ENCODE measurements at places on chromosomes 1 and 21.

- no peak for DNase-seq
These were observed 80.0 kb downstream of the VWA5B1 start for GRCh38 chr1:20370698-20371097.

DNA sequence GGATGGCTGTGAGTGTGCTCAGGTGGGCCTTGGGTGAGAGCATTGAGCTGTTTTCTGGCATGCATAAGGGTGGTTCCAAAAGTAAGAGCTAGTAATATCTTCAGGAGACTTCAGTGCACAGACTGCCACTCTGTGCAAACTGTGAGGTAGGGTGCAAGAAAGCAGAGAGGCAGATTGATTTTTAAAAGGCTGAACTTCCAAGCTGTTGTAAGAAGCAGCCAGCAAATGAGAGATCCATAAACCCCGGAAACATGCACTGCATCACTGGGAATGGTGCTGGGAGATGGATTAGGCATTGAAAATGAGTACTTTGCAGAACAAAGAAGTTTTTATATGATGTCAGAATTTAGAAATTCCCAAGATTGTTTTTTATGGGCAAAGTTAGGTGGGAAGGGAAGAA is 255.4 kb downstream of the TNR start:
- no peak for DNase-seq

DNA sequence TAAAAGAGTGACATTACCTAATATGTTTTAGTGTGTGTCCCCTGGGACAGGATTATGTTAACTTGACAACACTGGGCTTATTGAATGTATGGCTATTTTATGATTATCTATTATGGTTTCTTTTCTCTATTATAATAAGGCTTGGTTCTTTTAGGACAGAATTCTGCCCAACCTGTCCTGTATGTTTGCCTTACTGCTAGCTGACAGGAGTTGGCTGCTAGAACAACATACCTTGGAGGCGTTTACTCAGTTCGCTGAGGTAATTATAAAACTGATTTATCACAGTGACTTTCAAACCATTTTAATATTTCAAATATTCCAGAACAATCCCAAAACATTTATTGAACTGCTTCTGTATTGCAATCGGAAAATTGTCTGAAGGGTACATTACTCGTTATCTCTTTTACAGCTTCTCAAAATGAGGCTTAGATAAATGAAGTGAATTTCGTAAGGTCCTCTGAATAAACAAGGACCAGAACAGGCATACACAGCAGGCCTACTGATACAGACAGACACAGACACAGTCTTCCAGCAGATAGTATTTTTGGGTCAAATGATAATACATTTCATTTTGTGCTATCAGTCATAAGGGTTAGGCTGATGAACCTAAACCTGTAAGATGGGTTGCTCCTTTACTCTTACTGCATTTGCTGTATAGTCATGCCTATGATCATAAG is 44.2 kb downstream of the SCYL3 start:
- no peak for DNase-seq

DNA sequence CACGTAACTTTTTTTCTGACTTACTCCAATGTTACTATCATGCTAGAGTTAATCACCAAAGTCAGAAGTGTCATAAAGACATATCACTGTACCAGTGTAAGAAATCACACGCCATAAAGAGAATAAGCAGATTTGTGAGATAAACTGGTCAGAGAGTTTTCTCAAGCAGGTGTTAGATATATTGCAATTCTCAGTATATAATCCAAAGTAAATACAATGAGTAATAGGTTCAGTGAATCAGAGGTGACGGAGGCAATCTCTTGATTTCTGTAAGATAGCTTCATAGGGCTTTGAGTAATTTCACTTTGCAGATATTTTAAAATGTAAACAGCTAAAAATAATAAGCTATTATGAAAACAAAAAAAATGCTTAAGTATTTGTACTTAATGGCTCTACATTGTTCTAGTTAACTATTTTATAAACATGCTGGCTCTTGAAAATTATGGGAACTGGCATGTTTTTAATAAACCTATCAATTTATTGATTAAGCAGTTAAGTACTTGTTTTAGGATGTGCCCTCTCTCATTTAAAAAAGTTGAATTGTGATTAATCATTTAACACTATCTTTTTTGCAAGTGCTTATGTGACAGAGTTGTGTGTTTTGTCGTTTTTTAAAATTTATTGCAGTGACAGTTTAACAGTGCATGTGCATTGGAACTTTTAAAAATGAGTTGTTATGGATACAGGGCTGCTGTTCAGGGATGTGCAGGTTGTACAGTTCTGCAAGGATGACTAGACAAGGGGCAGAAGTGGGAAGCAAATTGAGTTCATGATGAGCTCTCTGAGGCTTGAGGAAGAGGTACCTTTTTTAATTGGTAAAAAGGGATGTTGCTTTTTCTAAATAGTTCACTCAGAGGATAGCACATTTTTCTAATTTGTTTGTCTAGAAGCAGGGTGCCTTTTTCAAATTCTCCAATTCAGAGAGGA is 119.1 kb downstream of the USP25 start:
- DNase-seq: no peak

- no peak for DNase-seq
These were observed 95.7 kb upstream of the VANGL1 start for GRCh38 chr1:115545791-115546733.

- no peak for DNase-seq
These were observed 4.1 kb downstream of the UQCRHL start for GRCh38 chr1:15803380-15803779.

DNA sequence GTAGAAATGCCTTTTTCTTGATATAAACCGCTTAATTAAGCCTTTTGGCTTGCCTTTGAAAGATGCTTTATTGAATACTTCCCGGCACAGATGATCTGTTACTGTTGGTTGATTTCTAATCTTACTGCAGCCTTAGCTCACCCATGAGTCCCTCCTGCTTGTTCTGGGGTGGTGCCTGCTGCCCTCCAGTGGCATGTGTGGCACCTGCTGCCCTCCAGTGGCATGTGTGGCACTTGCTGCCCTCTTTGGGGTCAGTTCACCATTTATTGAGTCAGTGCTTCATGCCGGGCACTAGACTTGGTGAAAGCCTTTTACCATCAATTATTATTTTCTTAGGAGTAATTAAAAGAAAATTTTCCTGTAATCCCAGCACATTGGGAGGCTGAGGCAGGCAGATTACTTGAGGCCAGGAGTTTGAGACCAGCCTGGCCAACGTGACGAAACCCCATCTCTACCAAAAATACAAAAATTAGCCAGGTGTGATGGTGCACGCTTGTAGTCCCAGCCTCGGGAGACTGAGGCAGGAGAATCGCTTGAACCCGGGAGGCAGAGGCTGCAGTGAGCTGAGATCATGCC is 54.3 kb downstream of the ADARB1 start:
- peak; percentile 75 for DNase-seq

- DNase-seq: no peak
These were observed 674.2 kb upstream of the PKN2 start for GRCh38 chr1:88009916-88010315.

- DNase-seq: no peak
These were observed 45.5 kb upstream of the IRF2BP2 start for GRCh38 chr1:234655328-234656069.

- no peak for DNase-seq
These were observed 2.4 kb downstream of the CTPS1 start for GRCh38 chr1:40981691-40982448.

- DNase-seq: no peak
These were observed 142.5 kb upstream of the FGGY start for GRCh38 chr1:59154401-59154800.

- DNase-seq: peak; percentile 76
These were observed 186.5 kb downstream of the FASLG start for GRCh38 chr1:172845371-172845770.

GRCh38 chr1:209657918-209658317 is 5.7 kb upstream of the LAMB3 start:
- DNase-seq: no peak

DNA sequence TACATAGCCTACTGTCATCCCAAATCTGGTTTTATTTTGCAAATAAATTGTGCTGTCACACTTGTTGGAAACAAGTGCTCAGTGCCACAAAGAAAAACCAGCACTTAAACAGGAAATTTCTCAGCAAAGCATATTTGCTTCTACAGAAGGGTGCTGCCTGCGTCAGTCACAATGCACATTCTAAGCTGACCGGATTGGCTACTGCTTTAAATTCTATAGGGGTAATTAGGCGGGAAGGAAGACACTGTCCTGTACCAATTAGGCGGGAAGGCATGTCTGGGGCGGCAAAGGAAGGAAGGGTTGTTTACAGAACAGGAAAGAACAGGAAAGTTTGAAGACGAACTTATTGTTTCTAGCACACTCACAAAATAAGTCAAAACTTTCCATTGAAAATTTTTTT is 2.8 kb downstream of the IFI16 start:
- peak; percentile 71 for DNase-seq

DNA sequence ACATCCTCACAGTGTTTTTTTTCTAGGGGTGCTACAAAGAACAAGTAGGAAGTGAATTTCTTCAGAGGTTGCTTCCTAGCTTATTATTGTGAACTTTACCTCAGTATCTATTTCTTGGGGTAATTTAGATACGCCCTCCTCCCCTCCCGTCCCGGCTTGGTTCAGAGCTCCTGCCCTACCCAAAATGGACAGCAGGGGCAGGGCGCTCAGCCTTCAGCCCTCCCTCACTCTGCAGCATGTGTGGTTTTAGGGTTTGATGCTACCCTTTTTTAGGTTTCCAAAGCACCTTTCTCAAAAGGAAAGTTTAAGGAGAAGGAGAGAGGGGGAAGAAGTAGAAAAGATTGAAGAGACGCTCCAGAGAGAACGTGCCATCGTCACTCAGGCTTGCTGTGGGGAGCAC is 16.9 kb upstream of the POGK start:
- DNase-seq: no peak

GRCh38 chr1:14255711-14256110 is 342.8 kb upstream of the KAZN start:
- no peak for DNase-seq

DNA sequence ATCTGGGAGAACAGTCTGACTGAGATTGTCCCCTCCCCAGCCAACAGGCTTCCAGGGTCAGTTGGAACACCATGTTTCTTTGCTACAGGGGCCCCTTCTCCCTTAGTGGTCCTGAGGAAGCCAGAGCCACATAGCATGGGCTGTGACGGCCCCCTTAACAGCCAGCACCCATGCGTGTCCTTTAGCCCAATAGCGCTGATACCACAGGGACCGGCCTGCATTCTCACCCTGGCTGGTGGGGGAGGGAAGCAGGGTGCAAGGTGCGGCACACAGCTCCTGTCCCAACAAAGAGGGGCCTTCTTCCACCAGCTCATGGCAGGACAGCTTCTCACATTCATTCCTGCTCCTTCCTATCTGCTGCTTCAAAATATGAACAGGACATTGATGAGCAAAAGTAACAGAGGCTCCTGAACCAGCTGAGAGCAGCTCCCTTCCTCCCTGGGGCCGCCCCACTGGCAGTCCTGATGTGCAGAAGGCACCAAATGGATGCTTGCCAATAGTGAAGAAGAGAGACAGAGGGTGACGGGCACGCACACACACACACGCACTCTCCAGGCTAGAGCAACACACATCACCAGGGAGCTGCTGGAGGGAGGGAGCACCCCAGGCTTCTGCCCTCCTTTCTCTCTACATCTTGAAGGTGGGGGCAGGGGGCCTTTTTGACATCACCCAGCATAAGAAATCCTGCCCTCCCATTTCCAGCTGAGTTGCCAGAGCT is 99.4 kb downstream of the CRYAA start:
- no peak for DNase-seq

GRCh38 chr1:217535601-217536377 is 95.1 kb downstream of the GPATCH2 start:
- DNase-seq: no peak

- DNase-seq: no peak
These were observed 173.4 kb downstream of the S1PR1 start for GRCh38 chr1:101410048-101410878.

- DNase-seq: no peak
These were observed 38.3 kb upstream of the CLCA4 start for GRCh38 chr1:86508583-86508969.

GRCh38 chr1:8127171-8127641 is 101.1 kb upstream of the ERRFI1 start:
- no peak for DNase-seq

DNA sequence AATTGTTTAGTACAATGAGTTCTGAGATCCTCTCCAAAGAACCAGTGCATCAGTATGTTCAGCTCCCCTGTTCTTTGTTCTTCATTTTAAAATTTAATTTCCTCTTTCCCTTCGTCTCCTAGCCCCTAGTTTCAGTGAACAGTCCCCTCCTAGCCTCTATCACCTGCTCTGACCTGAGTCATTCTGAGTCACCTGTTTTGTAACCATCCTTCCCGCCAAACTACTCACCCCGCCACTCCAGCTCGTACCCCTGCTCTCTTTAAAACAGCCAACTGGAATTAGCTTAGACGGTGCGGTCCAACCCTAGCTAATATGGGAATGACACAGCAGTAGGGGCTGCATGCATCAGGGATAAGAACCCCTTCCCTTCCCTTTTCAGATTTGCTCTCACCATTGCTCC is 16.8 kb upstream of the ERVH48-1 start:
- DNase-seq: no peak

GRCh38 chr1:191368891-191369654 is 789.2 kb upstream of the RGS18 start:
- no peak for DNase-seq

GRCh38 chr1:230747890-230748800 is 957 bp downstream of the CAPN9 start:
- DNase-seq: no peak

GRCh38 chr1:153771841-153772593 is 3.2 kb upstream of the SLC27A3 start:
- no peak for DNase-seq

- no peak for DNase-seq
These were observed 102.8 kb upstream of the C1orf21 start for GRCh38 chr1:184283999-184284398.

DNA sequence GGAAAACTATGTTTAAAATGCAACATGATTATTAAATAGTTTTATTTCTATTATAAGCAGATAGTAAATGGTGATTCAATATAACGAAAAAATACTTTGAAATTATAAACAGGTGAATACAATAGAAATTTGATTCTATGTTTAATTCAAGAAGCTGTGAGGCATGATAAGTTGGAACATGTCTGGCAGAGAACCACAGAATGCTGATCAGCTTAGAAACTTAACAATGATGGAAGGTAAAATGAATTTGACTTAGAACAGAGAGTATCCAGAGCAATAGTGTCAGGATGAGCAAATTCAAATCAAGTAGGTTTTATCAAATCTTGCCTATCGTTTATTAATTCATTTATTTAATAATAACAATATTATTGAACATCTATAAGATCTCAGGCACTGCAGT is 83.4 kb upstream of the ADGRL4 start:
- no peak for DNase-seq

Measured in activated CD8-positive, alpha-beta memory T cell treated with anti-CD3 and anti-CD28 coated beads, Interleukin-2, amount 50 U/mL, for 48 hours (primary cell).